ENCODE measurements at places on chromosomes 13 and 19.
A peak's percentile ranks its signal among the peaks of the same experiment; 100 is the strongest.

- no peak for DNase-seq
Measured at GRCh38 chr13:31697290-31697689, 42.0 kb upstream of the RXFP2 start.

DNA sequence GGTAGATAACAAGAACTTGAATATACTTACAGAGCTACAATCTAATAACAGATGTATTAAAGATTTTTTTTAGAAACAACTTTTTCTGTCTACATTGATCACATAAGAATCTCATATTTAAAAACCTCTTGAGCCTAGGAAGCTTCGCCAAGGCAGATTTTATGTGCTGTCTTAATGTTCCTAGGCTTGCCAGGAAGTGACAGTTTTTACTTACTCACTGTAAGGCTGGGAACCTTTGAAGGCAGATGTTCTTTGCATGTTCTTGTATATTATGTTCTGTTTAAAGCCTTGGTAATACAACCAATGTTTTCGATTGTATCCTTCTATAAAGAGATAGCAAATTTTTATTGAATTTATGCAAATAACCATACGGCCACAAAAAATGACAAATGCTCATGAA lies 492.7 kb downstream of the GPC5 start:
- DNase-seq: no peak

DNA sequence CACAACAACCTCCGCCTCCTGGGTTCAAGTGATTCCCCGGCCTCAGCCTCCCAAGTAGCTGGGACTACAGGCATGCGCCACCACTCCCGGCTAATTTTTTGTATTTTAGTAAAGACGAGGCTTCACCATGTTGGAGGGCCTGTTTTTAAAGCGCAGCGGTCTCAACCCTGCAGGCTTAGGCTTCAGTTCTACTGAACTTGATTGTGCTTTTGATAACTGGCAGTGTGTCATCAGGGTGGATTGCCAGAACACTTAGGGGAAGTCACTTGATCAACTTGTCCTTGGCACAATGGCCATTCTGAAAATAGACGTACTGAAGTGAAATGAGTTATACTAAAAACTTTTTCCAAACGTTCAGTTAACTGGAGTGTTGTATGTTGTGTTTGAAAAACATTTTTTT lies 472.2 kb downstream of the KLF5 start:
- DNase-seq: no peak

DNA sequence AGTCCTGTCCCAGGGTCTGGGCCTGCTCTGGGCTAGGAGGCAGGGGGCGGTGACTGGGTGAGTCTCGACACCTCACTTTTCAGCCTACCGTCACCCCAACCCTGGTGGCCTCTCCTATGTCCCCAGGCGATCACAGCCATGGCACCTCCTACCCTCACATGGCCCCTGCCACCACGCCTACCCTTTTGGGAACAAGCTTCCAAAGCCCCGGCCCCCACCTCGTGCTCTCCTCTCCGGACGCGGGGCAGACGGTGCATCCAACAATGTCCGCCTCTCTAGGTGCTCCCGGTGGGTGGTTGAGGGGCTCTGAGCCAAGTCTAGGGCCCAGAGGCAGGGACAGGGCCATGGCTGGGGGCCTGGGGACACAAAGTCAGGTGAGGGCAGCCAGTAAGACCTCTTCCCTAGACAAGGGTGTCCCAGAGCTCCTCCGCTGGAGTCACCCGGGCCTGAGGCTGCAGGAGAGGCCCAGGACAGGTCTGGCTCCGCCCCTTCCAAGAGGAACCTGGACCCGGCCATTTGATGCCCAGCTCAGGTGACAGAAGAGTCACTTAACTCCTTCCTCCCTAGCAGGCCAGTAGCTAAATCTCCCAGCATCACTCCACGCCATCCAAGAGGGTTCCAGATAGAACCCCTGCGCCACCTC lies at the start of gene SYNE4:
Gene SYNE4 (minus strand): TSS at position 478 of the 643 bp plus-strand sequence. CDS start 132 bp downstream, at position 346.
- peak; percentile 69 for DNase-seq

GRCh38 chr19:15195371-15196334 lies 5.1 kb downstream of the NOTCH3 start:
- peak; percentile 94 for DNase-seq

DNA sequence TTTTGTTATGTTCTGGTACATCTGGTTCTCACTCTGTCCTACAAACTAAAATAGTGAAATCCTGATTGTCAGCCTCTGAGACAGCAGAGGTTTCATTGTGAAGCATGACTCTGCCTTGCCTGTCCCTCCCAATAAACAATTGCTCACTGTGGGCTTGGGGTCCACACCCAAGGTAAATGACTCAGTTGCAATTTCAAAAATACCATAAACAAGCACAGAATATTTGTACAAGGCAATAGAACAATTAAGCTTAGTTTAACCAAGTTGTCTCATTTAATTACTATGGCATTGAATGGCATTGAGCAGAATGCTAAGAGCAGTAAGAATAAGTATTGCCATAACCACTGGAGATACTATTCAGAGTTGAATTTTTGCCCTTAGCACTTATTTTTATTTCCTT lies 353.6 kb downstream of the SPRY2 start:
- no peak for DNase-seq

- DNase-seq: peak; percentile 93
Measured at GRCh38 chr13:25286969-25287961, at the start of gene MTMR6. Gene MTMR6 (minus strand): TSS chr13:25287488. CDS start chr13:25287247, 241 bp downstream.

GRCh38 chr19:19327672-19328071 lies 7.0 kb downstream of the MAU2 start:
- no peak for DNase-seq

DNA sequence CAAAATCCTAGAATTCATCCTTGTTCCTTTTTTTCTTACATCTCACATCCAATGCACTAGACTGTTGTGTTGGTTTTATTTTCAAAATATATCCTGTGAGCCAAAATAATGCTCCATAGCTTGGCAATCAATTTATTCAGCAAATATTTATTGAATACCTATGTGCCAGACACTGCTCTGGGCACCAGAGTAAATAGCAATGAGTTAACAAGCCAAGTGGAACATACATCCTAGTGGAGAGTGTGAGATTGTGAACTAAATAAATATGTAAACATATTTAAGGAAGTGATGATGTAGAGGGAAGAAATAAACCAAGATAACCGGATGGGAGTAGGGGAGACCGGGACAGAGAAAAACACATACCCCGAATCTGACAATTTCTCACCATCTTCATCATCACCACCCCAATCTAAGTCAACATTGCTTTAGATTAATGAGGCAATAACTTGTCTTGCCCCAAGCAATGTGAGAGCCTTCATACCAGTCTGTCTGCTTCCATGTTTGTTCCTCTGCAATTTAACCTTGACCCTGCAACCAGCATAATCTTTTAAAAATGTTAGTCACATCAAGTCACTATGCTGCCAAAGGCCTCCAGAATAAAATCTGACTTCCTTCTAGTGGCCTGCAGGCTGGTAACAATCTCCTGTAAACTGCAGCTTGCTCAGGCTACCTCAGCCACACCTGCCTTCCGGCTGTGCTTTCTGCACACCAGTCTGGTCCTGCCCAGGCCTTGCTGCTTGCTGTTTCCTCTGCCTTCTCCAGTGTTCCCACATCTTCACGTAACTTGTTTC lies 199.2 kb downstream of the DLEU7 start:
- DNase-seq: no peak

GRCh38 chr13:73937441-73937840 lies 196.8 kb downstream of the KLF12 start:
- no peak for DNase-seq

- DNase-seq: no peak
Measured at GRCh38 chr19:19485998-19486290, 29.4 kb downstream of the TSSK6 start.

DNA sequence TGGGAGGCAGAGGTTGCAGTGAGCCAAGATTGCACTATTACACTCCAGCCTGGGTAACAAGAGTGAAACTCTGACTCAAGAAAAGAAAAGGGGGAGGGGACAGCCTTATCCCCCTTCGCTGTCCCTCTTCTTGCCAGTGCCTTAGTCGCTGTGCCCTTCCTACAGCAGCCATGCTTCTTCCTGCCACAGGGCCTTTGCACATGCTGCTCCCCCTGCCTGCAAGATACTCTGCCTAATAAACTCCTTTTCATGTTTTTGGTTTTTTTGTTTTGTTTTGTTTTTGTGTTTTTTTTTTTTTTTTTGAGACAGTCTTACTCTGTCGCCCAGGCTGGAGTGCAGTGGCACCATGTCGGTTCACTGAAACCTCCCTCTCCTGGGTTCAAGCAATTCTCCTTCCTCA lies 21.4 kb downstream of the NWD1 start:
- DNase-seq: no peak

DNA sequence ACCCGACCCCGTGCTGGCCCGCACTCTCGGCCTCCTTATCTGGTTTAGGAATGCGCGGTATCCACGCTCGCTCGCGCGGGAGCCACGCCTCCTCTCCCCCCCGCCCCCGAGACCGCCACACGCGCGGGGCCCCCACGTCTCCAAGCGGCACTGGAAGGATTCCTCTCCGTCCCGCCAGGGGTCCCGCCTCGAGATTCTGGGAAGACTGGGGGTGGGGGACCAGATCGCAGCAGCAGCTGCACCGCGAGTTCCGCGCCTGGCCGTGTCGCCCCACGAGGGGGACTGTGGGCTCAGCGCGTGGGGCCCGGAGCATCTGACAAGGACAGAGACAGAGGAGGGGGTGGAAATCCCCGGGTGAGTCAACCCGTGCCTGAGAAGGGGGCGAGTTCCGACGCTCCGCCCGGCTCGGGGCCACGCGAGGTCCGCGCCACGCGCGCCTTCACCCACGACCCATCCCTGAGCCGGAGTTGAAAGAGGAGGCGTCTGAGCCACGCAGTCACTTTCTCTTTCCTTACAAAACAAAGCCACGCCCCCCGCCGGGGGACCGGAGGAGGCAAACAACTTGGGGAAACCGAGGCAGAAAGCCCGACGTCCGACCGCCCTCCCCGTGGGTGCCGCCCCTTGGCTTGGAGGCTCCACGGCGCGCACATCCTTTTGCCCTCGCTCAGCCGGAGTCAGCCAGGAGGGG lies 814 bp downstream of the S1PR2 start:
- peak; percentile 59 for DNase-seq

DNA sequence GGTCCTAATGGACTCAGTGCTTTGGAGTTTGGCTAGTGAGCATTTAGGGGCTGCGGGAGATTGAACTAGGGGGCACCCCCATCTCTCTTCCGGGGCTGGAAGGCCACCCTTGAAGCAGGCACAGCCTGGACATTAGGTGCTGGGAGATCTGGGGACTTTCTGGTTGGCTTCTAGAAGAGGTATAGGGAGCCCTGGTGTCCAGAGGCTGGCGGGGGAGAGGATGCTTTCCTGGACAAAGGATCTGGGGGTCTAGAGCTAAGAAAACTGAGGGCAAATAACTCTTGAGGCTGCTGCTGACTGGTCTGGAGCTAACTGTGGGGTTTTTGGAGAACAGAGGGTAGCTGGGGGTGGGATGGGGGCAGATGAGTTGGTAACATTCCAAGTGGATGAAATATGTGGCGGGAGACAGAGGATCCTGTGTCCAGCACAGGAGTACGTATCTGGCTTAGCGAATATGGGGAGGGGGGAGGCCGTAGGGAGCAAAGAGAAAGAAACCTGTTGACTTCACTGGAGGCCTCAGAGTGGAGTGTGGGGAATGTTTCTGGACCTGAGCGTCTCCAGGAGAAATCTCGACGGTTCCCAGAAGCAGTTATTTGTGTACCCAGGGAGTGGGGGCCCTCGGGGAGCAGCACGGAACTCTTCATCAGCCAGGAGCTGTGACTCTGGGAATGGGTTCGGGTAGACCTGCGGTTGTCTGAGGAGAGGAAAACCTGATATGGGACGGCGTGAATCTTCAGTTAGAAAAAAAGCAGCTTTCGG lies 1.4 kb downstream of the HNRNPUL1 start:
- DNase-seq: peak; percentile 40

- DNase-seq: peak; percentile 54
Measured at GRCh38 chr13:76019421-76020044, 383.4 kb downstream of the LMO7 start.

DNA sequence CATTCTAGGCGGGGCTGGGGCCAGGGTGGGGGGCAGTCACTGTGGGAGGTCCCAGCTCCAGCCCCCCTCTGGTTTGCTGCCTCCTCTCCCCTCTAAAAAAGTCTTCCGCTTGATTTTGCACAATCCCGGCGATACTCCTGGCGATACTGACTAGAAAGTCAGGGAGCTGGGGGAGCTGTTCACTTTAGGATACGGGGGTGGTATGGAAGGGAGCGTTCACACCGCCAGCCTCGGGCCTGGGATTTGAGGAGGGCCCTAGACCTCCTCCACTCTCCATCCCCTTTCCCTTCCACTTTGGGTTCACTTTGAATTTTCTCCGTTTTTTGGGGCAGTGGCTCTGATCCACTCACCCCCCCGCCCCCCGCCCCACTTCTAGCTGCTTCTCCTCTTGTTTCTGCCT lies 35.0 kb downstream of the KEAP1 start:
- no peak for DNase-seq

DNA sequence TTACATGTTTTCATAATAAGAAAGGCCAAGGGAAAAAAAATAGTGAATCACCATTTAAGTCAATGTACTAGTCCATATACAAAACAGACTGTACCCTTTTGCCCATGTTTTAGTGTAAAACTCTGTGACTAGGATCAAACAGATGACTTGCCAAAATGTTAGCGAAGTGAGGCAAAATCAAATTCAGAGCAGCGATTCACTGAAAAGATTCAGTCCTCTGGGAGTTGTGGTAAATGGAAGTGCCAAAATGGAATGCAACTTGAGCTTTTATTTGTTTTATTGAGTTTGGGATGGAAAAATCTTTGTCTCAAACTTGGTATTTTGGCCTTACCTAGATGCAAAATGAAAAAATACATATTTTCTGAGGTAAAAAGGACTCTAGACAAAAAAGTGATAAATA lies 9.1 kb downstream of the CDADC1 start:
- DNase-seq: no peak

GRCh38 chr13:77994166-77994565 lies 75.5 kb upstream of the EDNRB start:
- no peak for DNase-seq

DNA sequence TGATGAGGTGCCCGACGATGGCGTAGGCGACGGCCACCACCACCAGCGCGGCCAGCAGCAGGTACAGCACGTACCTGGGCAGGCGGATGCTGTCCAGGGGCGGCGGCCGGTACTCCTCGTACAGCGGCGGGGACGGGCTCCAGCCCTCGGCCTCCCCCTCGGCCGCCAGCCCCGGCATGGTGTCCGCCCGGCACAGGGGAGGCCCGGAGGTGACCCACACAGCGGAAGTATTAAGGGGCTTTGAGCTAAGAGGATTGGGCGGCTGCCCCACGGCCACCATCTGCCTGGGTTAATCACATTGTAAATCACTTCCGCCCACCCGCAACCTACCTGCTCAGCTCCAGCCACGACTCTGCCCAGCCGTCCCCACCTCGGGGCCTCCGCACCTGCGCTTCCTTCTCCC lies at the start of gene SMIM44:
Gene SMIM44 (minus strand): TSS at position 216 of the 403 bp plus-strand sequence. CDS start 38 bp downstream, at position 178.
- DNase-seq: peak; percentile 67
